GM23338 (cell line): ENCODE measurements at places on chromosomes 16 and 17.

DNA sequence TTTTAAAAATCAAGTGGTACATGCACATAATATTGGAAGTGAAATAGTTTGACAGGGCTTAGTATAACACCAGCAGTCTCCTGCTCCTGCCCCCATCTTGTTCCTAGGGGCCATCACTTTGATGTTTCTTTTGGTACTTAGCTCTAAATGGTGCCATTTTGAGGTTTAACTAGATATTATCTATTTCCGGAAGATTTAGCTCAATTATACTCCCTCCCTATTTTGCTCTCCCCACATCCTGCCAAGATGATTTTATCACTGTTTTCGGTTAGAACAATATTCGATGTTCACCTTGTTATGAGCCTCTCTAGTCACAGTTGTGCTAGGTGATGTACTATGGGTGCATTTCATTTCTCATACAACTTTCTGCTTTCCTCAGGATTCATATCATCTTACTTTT lies 20.0 kb upstream of the SLC35G3 start:
- DNase-seq = no peak

DNA sequence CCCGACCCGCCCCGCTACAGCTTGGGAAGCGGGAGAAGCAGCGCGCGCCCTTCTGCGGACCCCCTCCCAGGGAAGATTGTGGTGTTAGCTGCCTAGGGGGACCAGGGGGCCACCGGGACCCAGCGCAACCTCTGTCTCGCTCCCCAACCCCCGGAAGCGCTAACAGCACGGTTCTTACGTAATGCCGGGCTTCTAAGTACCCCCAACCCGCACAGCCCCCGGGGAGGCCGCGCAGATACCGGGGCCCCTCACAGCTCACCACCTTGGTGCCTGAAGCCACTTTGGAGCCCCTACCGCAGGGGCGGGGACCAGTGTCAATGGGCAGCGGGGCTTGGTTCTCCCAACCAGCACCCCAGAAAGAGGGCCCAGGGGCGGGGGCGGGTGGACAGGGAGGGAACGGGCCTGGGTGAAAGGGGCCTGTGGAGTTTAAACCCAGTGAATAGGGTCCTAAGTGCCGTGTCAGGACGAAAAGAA lies 348 bp downstream of the MPP2 start:
- DNase-seq = no peak

DNA sequence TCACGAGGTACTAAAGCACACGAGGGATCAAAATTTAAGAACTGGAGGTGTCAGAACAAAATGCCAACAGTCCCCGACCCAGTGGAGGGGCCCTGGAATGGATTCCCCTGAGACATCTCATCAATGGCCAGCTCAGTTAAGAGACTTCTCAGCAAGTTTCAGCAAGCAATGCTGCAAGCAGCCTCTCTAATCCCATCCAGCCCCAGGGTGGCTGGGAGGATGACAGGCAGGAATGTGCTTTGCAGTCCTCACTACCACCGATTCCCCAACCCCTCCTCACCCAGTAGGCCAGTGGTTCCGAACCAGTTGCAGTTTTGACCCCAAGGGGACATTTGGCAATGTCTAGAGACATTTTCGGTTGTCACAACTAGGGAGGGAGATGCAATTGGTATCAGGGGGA lies 8.7 kb downstream of the GPRC5B start:
- DNase-seq = no peak

- DNase-seq = no peak
Measured at GRCh38 chr17:39706921-39707337, 7.1 kb downstream of the ERBB2 start.
